ENCODE measurements at places on chromosomes 3 and 15.

DNA sequence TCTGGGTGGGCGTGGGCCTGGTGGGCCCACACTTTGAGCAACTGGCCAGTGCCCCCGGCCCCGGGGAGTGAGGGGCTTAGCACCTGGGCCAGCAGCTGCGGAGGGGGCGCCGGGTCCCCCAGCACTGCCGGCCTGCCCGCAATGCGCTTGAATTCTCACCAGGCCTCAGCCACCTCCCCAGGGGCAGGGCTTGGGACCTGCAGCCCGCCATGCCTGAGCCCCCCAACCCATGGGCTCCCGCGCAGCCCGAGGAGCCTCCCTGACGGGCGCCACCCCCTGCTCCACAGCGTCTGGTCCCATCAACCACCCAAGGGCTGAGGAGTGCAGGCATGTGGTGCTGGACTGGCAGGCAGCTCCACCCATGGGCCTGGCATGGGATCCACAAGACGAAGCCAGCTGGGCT lies 484.3 kb downstream of the UNC13C start:
- DNase-seq: no peak

DNA sequence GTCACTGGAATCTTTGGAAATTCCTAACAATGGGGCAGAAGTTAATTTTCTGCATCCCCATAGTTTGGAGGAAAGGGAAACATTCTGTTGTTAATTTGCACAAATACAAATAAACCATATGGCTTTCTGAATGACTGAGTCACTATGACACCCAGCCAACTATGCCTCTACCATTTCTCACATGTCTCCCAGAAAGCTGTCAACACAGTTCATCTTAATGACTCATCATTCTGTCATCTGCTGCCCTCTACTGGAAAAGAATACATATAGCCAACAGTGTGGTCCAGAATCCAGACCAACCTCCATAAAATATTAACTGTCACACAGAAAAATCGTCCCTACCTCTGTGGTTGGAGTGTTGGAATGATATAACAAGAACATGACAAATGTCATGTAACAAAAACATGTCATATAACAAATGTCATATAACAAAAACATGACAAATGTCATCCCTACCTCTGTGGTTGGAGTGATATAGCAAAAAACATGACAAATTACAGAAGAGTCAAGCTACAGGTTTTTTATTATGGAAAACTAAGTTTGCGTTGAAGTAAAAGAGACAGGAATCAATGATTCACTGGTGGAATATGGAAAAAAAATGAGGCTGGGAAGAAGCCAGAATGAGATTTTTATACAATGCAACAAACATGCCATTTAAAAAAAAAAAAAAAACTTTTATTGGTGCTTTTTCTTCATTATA lies 47.7 kb upstream of the GYG1 start:
- DNase-seq: peak; percentile 78

GRCh38 chr15:61527836-61528580 lies 298.9 kb upstream of the RORA start:
- DNase-seq: peak; percentile 35

- DNase-seq: no peak
These were observed 32.9 kb downstream of the IGDCC3 start for GRCh38 chr15:65344914-65345275.

DNA sequence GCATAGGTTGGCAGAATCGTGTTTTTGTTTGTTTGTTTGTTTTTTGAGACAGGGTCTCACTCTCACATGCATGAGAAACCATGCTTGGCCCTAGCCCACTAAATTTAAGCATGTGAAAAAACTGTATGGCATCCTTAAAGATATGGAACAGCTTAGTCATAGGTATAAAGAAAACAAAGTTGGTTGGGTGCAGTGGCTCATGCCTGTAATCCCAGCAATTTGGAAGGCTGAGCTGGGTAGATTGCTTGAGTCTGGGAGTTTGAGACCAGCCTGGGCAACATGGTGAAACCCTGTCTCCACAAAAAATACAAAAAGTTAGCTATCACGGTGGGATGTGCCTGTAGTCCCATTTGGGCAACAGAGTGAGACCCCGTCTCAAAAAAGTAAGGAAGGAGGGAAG lies 25.2 kb downstream of the EXD1 start:
- DNase-seq: no peak

GRCh38 chr3:70067860-70068521 lies 68.5 kb downstream of the SAMMSON start:
- DNase-seq: no peak

DNA sequence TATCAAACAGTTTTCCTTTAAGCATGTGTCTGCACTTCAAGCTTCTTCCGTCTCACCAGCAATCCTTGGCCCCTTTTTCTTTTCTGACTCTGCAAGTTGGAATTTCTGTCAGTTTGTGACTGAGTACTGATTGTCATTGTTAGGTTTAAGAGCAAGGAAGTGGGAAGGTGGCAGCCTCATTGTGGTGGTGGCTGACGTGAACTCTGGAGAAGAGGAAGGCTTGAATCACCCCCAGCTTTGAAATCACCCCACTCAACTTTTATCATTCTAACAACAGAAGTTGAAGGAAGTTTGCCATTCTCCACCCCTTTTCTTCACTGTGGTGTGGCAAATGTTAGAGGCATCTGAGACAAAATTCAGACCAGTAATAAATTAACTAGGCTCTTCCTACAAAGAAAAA lies 231.6 kb upstream of the AGTR1 start:
- DNase-seq: no peak

GRCh38 chr3:105246536-105246935 lies 120.2 kb upstream of the ALCAM start:
- DNase-seq: no peak

DNA sequence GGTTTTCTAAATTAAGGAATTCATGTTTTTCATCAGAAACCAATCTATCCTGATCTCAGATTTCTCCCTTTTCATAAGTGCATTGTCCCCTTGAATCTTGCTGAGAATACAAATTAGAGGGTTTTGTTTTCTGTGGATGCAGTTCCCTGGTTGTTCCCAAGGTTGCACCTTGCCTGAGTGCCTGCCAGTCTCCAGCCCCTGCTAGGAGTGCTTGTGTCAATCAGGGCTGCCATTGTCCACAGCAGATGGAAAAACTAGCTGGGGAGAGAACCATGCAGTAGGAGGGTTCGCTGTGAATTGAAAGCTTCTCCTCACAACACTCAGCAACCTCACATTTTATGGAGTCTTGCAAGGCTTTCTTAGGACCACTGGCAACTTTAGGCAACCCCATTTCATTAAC lies 210.8 kb upstream of the CTNNB1 start:
- DNase-seq: no peak

- peak; percentile 53 for DNase-seq
These were observed 383.0 kb upstream of the RARB start for GRCh38 chr3:25044762-25045710.

- no peak for DNase-seq
These were observed 118.3 kb upstream of the FAM3D start for GRCh38 chr3:58784888-58785287.

- no peak for DNase-seq
These were observed 148.9 kb downstream of the PLCL2 start for GRCh38 chr3:17033516-17034168.

DNA sequence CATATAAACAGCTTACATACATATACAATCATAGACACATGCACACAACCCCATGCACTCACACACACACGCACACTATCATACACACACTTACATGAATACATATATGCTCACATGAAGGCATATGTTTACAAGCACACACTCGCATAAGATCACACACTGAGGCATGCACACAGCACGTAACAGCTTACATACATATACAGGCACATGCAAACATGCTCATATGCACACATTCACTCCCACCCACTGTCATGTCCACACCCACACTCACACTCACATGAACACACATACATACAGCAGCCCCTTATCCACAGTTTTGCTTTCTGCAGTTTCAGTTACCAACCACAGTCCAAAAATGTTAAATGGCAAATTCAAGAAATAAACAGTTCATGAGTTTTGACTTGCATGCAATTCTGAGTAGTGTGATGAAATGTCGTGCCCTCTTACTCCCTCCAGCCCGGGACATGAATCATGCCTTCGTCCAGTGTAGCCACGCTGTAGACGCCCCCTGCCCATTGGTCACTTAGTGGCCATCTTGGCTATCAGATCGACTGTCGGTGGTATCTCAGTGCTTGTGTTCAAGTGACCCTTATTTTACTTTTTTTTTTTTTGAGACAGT lies 27.8 kb downstream of the MEGF11 start:
- no peak for DNase-seq

- no peak for DNase-seq
These were observed 135.9 kb downstream of the RSL24D1 start for GRCh38 chr15:55060836-55061235.

DNA sequence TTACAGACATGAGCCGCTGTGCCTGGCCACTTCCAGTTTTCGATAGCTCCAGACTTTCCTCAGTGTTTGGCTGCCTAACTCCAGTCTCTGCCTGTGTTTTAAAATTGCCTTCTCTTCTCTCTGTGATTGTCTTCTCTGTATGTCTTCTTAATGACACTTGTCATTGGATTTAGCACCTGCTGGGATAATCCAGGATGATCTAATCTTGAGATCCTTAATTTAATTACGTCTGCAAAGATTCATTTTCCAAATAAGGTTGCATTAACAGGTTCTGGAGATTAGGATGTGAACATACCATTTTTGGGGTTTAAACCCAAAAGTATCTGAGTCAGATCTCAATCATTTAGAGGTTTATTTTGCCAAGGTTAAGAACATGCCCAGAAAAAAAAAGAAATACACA lies 222.2 kb upstream of the PDZRN3 start:
- DNase-seq: no peak

DNA sequence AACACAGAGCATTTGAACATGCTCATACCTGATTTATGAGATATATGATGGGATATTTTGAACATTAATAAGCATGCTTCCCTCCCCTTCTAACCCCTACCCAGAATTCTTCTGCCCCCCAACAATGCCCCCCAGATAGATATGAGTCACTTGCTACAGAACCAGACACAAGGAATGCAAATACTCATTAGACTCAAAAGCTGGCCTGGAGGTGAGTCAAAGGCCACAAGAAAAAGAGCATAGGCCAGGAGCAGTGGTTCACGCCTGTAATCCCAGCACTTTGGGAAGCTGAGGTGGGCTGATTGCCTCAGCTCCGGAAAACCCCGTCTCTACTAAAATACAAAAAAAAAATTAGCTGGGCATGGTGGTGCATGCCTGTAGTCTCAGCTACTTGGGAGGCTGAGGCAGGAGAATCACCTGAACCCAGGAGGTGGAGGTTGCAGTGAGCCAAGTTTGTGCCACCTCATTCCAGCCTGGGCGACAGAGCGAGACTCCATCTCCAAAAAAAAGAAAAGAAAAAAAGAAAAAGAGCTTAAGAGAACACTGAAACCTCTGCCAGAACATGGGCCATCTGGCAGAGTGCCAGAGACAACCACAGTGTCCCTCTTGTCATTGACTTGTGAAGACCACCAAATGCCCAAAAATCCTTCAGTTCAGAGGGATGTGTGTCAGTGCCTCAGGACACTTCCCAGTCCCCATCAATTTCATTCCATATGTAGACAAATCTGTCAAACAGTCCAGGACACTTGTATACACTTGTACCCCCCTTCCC lies 3.9 kb upstream of the SH3GL3 start:
- no peak for DNase-seq

- DNase-seq: peak; percentile 26
These were observed at the start of gene ZBTB47 for GRCh38 chr3:42653560-42654330. Gene ZBTB47, plus strand, starts transcription at chr3:42653697. Its CDS starts 4,659 bp downstream, at chr3:42658356.

DNA sequence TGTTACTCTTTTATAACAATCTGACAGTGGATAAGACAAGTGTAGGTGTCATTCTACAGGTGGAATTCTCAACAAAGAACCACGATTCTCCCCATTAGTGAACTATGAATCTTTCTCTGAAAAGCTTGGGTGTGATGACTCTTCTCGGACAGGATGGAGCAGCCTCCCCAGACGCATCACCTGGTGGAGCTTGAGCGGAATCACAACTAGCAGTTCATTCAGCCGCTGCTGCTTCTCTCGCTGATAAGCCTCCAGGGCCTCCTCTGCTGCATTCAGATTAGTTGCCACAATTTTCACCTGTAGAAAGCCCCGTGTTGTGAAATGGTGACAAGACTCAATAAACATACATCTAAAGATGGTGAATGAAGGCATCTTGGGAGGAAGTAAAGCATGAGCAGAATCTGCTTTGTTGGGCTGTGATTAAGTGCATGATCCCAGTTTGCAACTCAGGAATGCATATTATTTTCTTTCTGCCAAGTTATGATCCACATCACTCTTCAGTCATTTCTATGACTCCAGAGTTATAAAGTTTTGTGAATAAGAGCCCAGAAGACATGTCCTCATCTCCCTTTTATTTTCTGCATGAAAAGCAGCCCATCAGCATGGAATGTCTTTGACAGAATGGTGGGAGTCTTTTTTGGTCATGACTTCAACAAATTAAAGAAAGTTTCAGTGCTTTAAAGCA lies 93.6 kb downstream of the BOC start:
- DNase-seq: no peak

DNA sequence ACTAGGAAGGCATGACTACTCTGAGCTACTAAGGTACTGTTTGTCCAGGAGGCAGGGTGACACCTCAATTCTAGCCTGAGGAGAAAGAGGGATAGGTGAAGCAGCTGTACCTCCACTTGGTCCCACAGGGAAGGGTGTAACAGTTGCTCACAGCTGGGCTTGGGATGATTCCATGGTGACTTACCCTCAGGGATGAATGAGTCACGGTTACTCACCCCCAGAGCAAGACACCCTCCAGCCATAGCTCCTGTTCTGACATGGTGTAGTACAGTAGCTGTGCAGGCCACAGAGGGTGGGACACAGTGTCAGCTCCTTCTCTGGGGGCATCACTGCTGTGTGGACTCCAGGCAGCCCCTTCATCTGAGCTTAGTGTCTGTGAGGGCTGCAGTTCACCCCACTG lies 868.6 kb upstream of the SEMA6D start:
- no peak for DNase-seq

- no peak for DNase-seq
These were observed 148.3 kb downstream of the LRRC28 start for GRCh38 chr15:99399618-99400017.

DNA sequence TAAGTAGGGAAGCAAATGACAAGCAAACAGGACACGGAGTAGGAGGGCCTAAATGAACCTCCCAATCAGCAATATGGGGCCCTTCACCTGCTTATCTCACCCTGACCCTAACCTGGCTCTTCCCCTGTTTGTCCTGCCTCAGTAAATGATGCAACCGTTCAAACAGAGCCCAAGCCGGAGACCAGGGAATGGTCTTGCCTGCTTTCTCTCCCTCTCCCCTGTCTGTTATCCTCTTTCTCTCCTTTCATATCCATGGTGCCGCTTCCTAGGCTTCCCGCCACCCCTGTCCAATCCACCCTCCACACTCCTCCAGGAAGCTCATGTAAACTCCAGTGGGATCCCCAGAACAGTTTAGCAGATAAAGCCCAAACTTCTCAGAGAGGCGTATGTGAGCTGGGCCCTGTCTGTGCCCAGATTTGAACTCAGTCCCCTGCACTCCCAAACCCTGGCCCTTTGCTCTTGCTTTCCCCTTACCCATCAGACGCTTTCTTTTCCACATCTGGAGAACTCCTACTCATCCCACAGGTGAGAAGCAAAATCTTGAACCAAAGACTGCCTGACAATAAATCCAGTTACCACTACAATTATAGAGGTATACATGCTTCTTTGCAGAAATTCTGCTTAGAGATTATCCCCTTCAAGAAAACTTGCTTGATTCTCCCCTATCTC lies 45.7 kb upstream of the STT3B start:
- no peak for DNase-seq

All from lung (tissue), 17 donors.